ENCODE measurements at places on chromosomes 7 and 10.

- no peak for DNase-seq
These were observed 649.2 kb downstream of the SDK1 start for GRCh38 chr7:3950249-3950648.

DNA sequence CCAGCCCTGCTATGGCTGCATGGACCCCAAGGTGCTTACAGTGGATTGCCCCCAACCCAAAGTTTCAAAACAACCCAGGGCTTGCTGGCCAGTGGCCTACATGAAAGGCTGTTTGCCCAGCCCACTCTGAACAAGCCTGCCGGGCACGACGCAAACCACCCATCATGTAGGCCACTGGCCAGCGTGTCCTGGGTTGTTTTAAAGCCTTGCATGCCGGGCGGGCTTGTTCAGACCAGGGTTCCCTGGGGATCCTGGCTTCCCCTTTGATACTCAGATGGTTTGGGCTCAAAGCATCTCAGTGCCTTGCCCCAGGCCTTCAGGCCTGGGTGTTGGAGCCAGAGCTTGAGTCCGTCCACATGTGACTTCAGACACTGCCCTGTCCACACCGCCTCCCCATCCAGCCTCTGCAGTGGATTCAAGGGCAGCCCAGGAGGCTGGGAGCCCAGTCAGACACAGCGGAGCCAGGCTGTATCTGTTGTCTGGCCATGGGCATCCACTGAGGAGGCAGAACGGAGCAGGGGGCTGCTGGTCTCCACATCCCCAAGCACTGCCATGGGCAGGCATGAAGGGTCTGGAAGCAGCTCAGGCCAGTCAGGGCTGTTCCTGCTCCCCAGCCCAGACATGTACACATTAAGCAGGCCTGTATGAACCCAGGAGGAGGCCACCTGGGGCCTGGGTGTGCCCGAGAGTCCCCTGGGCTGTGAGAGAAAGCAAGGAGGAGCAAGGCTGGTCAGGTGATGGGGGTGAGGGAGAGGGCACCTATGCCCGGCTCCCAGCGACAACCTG lies 4.0 kb upstream of the ADIRF start:
- no peak for DNase-seq

- DNase-seq: no peak
These were observed 7.2 kb downstream of the WDR37 start for GRCh38 chr10:1063232-1063865.

DNA sequence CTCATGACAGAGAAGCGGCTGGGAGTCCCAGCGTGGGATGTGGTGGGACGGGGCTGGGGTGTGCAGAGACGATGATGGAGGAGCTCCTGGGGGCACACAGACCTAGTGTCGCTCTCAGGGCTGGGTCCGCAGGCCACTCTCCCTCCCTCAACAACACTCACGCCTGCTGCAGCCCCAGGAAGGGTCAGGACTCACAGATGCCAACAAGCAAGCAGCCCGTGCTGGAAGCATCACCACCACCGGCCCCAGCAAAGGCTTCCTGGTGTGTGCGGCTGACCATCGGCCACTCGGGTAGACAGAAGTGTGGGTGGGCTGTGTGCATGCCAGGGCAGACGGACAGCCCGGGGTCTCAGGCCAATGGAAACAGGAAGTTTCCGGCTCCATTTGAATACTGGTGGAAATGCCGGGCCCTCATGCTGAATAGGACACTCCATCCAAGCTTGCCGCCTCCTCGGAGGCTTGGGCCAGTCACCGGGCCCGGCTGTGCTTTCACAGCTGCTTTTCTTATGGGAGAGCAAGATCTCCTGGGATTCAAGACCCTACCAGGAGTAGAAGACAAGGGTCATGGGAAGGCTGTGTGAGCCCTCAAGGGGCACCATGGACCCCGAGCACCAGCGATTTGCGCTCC lies 178.1 kb downstream of the ELFN1 start:
- no peak for DNase-seq

DNA sequence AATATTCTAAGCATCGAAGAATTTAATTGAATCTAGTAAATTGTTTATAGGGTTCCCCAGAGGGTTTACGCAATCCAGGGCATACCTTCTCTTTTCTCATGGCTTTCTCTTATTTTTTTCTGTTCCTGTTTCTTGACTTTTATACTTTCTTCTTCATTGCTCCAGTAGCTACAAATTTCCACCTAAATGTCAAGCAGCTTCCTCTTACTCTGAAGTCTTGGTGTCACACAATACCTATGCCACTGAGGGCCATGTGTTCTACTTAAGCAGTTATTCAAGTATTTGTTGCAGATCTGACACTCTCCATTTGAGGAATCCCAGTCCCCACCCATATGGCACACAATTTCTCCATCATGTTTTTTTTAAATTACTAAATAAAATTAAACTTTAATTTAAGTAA lies 343.1 kb upstream of the MBL2 start:
- DNase-seq: no peak

GRCh38 chr7:126856691-126857291 lies 395.9 kb downstream of the GRM8 start:
- no peak for DNase-seq

GRCh38 chr7:28726555-28726954 lies 231.6 kb downstream of the TRIL start:
- DNase-seq: no peak

DNA sequence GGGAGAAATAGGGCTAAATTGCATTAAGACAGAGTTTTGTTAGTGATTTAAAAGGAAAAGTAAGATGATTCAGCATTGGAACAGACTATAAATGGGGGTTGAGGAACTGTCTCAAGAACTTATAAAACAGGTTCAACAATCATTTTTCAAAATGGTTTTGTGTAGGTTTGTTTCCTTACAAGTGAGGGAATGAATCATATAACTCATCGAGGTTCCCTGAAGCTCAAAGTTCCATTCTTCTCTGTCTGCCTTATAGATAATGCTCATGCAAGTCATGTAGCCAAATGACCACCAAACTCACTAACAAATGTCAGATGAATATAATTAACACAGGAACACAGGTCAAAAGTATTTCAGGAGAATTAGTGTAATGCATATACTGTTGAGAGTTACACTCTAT lies 27.7 kb downstream of the ADAM22 start:
- no peak for DNase-seq

DNA sequence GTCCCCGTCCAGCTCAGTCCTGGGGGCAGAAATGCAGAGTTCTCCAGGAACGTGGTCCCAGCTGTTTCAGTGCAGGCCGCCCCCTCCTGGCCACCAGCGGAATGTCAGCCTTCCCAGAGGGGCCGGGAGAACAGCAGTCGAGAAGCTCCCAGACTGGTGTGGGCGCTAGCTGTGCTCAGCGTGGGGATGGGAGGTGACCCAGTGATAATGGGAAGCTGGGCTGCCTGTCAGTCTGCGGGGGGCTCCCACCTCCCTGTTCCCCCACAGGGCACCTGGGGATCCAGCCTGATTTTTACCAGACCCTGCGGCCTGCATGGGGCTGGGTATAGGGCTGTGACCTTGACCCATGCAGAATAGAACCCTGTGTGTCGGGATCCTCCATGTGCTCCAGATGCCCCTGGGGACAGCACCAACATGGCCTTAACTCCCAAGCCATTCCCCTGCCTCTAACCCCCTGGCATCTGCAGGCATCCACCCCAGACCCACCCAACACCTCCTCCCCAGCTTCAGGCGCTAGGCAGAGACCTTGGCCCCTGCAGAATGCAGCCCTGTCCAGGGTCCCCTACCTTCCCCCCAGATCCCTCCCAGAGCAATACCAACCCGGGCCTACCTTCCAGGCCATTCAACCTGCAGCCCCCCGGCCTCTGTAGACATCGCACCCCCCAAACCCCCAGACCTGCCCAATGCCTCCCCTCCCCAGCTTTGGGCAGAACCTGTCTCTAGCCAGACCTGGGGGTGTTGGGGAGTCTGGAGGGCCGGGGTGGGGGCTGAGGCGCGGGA lies 880 bp upstream of the ELN start:
- DNase-seq: peak; percentile 28

GRCh38 chr10:117656385-117657367 lies 114.1 kb downstream of the EMX2 start:
- DNase-seq: no peak

GRCh38 chr10:69383558-69383957 lies 33.2 kb downstream of the TACR2 start:
- no peak for DNase-seq

GRCh38 chr10:17751781-17752445 lies at the start of gene TMEM236:
TSS of gene TMEM236 (plus strand) at chr10:17752201. CDS start at chr10:17752296, 95 bp downstream.
- no peak for DNase-seq

- DNase-seq: no peak
These were observed 29.4 kb downstream of the LSMEM1 start for GRCh38 chr7:112510001-112510742.

- DNase-seq: no peak
These were observed 393.9 kb downstream of the NXPH1 start for GRCh38 chr7:8827329-8827728.

- peak; percentile 53 for DNase-seq
These were observed 268.4 kb downstream of the TCERG1L start for GRCh38 chr10:131043039-131043691.

DNA sequence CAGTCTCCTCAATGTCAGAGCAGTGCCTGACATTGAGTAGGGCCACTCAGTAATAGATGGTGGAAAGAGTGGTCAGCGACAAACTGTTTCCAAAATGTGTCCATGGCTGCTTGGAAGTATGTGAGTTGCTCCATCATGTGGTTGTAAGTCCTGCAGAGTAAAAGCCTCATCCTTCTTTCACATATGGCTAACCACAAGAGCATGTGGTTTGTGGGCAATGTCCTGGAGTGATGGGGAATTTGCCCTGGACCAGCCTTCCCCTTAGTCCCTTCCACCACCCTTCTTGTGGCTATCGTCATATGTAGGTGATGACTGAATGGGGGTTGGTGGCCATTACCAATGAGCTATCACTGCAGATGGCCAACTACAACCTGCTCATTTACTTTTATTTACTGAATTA lies 33.0 kb upstream of the PLXNA4 start:
- no peak for DNase-seq

DNA sequence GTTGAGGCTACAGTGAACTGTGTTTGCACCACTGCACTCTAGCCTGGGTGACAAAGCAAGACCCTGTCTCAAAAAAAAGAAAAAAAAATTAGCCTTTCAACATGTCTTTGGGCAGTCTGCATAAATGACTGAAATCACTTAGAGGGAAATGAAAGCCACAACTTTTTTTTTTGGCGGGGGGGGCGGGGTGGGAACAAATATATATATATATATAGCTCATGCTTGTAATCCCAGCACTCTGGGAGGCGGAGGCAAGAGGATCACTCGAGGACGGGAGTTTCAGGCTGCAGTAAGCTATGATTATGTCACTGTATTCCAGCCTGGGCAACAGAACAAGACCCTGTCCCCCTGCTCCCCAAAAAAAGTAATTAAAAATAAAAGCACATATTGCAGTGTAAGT lies 23.4 kb upstream of the MICU1 start:
- no peak for DNase-seq

DNA sequence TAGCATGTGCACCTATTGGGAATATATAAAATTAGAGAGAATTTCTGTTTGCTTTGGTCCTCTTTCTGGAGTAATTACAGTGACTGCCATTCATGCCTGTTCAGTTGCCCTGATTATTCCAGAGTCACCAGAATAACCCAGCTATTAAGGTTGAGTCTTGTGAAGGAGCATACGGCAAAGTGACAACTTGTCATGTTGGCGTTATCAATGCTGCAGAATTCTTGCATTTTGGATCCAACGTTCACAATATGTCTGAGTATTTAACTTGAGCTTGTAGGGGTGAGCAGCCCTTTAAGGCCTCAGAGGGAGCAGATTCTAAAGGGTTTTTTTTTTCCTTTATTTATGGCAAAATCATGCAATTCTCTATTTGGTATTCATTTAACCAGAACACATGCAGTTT lies 419.4 kb upstream of the MGMT start:
- no peak for DNase-seq

GRCh38 chr10:63692220-63692896 lies 171.2 kb downstream of the REEP3 start:
- DNase-seq: no peak

GRCh38 chr7:55190511-55191160 lies 171.8 kb downstream of the EGFR start:
- no peak for DNase-seq

All from NCI-H1105 (cell line).